ENCODE measurements at places on chromosomes 11 and 22.
A peak's percentile ranks its signal among the peaks of the same experiment; 100 is the strongest.

- no peak for DNase-seq
These were observed 177.5 kb downstream of the TMEM135 start for GRCh38 chr11:87215236-87215635.

DNA sequence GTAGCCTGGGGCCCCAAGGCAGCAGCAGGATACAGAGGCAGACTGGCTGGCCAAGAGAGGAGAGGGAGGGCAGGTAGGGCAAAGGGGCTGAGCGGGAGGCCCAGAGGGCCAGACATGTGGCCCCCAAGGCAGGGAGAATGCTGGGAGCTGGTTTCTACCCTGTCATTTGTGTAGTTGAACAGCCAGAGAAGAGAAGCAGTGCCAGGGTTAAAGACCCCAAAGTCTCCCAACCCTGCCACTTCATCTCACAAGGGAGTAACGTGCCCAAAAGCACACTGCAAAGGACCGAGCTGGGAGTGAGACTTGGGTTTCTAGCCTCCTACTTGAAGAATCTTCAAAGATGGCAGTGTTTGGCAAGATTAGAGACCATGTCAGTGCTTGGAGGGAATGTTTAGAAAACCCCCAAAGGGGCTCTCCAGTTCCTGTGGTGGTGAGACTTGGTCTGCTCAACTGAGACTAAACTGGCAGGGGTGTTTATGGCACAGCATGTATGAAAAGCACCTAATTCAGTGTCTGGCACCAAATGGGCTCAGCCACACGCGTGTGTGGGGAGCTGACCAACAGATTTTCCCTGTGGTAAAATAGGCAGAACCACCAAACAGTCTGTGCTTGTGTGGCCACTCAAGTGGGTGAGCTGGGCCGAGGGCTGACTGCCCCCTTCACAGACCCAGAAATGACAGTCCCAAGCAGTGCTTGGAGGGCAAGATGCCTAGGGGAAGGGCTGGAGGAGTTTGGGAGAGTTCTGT is 68.2 kb upstream of the CLTCL1 start:
- no peak for DNase-seq

DNA sequence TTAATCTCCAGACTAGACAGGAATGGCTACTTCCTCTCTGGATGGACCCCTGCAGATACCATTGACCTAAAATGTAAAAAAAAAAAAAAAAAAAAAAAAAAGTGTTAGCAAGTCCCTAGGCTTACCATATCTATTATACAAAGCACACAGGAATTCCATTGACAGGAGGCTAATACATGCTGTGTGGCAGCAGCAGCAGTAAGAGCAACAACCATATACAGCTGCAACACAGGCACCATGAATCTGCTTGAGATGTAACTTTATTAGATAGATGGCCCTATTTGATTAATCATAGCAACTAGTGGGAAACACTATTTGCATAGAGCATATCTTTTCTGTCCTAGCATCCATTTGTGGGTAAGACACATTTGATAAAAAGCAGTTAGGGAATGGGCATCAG is 1447.1 kb downstream of the FAM181B start:
- no peak for DNase-seq

- DNase-seq: no peak
These were observed 451.9 kb downstream of the ETS1 start for GRCh38 chr11:128135451-128135850.

GRCh38 chr11:22753416-22753815 is 76.2 kb downstream of the SVIP start:
- no peak for DNase-seq

DNA sequence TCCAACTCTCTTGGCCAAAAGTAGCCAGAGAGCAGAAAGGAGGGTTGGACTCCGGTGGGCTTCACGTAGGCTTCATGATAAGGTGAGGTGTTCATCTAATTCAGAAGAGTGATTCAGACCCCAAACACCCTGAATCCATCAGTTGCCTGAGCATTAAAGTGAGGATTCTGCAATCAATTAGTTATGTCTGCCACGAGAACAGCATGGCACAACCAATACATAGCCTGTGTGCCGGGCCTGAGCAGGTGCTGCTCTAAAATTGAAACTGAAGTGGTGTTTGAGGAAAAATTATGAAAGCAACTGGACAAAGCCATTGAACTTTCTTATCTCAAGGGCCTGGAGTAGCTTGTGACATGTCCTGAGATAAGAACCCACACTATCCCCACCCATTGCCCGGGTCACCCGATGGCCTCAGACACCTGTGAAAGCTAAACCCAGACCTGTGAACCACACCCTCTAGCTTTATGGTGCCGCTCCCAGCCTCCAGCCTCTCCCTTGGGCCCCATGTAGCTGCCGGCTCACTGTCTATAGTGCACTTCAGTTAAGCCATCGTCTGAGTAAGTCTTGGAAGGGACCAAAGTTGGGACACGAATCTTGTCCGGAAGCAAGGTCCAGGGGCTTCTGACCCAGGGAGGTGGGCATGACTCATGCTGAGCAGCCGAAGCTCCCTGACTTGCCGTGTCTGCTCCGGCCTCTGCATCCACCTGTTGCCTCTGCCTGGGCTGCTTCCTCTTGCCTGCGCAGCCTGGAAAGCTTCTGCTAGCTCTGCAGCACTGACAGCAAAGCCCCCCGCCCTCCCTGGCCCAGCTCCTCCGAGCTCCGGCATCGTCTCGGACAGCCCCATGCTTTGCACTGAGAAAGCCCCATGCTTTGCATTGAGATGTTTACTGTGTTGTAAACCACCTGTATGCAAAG is 5.7 kb upstream of the MYEOV start:
- no peak for DNase-seq

GRCh38 chr11:14026961-14027360 is 64.4 kb downstream of the SPON1 start:
- no peak for DNase-seq

- no peak for DNase-seq
These were observed 18.1 kb downstream of the BTG4 start for GRCh38 chr11:111494040-111494439.

DNA sequence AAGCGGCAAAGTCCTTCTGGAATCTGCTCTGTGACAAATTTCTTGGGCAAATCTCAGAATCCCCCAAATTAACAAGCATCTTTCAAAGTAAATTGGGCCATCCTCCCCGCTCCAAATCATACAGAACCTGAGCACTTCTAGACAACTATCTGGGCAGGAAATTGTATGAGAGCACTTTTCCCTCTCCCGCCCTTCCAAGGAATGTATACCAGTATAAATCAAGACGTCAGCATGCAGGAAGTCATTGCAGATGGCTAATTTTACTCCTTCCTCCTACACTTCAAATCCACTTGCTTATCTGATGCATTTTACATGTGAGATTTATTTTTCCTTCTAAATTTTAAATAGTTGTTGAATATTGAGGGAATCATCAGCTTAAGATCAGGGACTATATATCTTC is 52.1 kb downstream of the NTM start:
- no peak for DNase-seq

DNA sequence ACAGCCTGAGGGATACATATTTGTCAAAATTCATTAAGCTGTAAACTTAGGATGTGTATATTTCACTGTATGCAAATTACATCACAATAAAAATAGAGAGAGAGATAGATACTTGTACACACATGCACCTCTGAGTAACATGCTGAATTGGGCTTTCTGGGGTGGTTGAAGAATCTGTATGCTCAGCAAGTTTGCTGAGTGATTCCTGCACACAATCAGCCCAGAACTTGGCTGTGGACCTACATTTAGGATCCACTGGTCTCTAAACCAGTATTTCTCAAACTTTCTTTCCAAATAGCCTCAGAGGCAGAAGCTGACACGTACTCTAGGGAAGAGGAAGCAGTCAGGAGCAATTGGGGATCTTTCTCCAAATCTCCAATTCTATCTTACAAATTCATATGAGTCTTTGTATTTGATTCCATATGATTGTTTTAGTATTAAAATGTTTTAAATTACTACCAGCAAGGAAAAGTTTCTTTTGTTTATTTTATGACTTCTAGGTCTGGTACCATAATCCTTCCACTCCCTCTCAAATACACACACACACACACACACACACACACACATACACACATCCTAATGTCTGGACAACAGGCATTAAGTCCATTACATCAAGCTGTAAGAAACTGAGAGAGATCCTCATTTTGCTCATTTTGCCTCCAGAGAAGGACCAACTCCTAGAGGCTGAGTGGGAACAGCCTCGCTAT is 20.0 kb downstream of the SYT13 start:
- no peak for DNase-seq

- peak; percentile 93 for DNase-seq
These were observed at the start of gene MED15 for GRCh38 chr22:20507253-20508066. MED15 (plus strand) TSS chr22:20507610; CDS start chr22:20507679, 69 bp downstream.

DNA sequence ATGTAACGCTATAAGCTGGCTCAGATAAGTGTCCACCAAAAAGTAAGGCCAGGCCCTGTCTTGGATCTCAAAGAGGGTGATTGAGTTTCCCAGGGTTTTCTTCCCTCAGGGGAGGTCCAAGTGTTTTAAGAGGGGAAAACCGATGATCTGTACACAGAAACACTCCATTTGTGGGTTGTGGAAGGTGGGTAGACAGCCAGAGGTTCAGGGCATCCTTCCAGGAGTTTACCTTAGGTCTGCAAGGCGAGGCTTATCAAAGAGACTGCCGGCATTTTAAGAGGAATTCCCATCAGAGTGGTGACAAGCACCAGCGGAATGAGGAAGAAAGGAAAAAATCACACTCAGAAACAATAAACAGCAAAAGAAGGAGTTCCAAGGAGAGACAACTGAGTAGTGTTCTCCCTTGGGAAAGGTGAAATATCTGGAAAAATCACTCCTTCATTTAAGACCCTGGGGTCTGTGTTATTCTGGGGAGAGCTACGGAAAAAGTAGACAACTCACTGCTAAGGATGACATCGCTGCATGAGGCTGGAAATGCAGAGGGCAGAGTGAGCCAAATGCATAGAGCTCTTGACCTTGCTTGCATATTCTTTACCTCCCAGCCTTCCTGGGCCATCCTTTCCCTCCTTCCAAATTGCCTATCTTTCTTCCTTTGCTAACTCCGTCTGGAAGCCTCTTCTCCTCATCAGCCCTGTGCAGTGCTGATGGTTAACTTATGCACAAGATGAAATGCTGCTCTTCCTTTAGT is 22.1 kb upstream of the MMP7 start:
- DNase-seq: no peak

DNA sequence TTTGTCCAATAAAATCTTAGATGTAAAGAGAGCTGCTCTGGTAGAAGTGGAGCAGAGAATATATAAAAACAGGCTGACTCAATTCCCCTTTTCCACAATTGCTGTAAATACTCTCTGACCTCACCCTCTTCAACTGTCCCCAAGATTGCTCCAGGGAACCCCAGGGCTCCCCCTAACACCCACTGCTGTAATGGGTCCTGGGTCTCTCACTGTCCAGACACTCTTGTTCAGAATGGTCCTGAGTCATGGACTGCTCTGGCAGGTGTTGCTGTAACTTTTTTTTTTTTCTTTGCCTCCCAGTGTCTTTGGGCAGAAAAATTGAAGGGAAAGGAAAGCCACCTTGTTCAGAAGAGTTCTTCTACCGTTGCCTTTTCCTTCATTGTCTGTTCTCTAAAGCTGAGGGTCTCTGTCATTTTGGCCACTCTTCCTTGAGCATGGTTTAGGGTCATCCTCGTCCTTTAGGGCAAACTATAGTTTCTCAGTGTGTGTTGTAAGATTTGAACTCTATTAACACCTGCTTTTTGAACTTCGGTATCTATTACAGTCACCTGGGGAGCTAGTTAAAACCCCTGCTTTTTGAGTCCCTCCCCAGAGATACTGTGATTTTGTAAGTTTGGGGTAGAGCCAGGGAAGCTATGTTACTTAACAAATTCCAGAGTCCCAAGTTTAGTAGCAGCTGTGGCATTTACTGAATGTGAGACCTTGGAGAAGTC is 209.5 kb downstream of the NAV2 start:
- no peak for DNase-seq

GRCh38 chr11:9047964-9048523 is 43.4 kb downstream of the SCUBE2 start:
- DNase-seq: no peak

DNA sequence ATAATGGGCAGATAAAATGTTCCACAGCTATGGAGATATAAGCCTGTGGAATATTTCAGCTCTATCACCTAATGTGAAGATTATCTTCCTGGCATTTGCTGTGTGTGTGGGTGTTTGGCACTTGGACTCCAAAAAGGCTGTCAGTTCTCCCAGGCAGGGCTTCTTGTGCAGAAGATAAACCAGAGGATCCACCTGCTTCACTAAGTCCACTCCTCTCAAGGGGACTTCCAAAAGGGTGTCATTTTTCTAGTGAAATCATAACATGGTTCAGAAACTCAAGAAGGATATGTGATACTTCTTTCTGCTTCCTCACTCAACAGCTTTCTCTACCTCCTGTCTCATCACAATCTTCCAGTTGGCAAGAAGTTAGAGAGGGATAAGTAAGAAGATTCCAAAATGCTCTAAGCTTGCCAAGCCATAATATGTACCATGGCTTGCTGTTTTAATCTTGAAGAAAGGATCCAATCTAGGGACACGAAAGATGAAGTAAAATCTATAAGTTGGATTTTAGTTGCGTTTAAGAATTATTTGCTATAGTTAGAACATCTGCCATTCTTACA is 206.2 kb upstream of the MTMR2 start:
- DNase-seq: no peak
